C1 segment of cervical spinal cord (tissue), 14 donors: ENCODE measurements at places on chromosomes 12 and 14.
A peak's percentile ranks its signal among the peaks of the same experiment; 100 is the strongest.

GRCh38 chr12:40099423-40099853 is 6.4 kb downstream of the SLC2A13 start:
- DNase-seq, result no peak

DNA sequence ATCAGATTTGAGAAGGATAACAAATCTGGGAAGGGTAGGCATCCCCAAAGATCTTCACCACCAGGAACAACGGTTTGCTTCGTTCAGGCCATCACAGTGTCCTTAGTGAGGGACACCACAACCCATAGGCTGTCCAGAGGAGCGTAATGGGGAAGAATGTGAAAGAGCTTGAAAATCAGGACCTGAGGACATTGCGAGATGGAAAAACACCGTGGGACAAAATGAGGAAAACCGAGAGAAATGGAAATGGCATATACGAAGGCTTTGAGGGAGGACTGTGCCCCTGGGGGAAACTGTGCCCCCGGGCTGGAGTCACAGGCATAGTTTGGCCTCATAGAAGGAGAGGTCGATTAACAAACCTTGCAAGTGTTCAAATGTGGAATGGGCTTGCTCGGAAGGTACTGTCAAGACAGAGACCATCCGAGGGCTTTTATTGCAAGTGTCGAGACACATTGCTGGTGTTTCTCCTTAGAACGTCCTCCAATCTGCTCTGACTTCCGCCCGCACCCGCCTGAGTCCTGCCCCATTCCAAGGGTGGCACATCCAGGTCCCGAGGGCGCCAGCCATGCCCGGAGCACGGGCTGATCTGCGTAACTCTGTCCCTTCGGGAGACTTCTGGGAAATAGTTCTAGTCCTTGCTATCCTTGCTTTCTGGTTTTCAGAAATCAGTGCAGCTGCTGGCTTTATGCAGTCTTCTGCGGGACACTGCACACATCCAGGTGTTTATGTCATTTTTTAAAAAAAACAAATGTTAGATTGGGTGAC is 885 bp upstream of the PALS1 start:
- peak; percentile 56 for DNase-seq

DNA sequence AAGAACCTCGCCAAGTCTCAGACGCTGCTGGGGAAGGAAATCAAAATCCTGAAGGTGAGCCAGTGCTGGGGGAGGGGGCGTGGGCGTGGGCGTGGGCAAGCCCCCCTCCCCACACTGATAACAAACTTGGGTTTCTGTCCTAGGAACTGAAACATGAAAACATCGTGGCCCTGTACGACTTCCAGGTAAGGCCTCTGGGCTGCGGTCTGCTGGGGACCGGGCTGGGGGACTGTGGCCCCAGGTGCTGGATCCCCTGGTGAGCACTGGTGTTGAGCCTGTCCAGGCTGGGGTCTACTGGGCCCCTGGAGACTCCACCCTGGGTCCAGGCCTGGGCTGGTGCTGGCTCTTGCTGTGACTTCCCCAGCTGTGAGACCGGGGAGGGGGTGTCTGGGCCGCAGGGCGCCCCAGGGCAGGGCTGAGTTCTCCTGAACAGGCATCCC is 1.2 kb downstream of the ULK1 start:
- no peak for DNase-seq

DNA sequence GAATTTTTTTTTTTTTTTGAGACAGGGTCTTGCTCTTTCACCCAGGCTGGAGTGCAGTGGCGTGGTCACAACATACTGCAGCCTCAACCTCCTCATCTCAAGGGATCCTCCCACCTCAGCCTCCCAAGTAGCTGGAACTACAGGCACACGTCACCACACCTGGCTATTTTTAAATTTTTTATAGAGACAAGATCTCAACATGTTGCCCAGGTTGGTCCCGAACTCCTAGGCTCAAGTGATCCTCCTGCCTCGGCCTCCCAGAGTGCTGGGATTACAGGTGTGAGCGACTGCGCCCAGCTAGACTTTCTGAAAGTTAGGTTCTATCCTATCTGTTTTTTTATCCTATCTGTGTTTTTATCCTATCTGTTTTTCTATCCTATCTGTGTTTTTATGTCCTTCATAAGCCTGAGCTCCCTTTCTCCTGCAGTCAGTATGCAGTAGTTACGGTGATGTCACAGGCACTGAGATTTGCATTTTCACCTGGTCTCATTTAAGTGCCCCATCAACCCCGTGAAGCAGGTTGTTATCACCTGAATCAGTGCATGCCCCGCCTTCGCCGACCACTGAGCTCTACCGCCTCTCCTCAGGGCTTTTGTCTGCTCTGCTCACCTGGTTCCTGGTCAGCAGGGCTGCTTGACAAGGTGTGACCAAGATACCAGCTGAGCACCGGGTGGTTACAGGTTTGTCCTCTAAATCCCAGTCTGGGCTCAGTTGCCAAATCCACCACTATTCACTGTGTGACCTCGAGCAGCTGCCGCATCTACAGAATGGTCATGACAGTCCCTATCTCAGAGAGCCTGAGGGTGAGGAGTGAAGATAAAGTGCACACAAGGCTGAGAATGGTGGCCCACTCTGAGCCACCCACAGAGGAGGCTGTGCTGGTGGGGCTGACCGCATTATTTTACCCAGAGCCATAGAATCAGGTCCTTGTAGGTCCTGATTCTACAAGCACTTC is 33.1 kb downstream of the SYNDIG1L start:
- no peak for DNase-seq

DNA sequence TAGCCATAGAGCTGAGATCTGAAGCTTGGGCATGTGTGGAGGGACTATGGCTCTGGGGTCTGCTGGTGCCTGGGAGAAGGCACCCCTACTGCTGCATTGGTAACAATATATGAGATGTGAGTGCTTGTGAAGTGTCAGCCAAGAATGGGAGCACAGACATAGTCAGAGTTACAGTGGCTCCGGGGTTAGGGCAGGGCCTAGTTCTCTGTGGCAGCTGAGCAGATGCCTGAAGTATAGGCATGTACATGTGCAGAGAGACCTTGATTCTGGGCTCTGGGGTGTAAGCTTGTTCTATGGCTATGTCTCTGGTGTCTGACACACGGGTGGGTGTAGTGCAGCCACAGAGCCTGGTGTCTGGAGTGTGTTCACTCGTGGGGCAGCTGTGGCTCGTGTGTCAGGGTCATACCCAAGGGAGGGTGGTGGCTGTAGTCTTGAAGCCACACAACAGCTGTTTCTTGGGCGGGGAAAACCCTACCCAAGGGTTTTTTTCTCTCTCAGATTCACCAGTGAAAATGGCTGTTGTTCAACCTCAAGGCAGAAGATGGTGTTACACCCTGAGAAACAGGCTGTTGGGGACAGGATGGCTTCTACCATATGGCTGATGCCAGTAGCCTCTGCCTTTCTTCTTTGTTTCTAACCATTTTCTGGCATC is 11.9 kb upstream of the TCL1A start:
- DNase-seq, result no peak

DNA sequence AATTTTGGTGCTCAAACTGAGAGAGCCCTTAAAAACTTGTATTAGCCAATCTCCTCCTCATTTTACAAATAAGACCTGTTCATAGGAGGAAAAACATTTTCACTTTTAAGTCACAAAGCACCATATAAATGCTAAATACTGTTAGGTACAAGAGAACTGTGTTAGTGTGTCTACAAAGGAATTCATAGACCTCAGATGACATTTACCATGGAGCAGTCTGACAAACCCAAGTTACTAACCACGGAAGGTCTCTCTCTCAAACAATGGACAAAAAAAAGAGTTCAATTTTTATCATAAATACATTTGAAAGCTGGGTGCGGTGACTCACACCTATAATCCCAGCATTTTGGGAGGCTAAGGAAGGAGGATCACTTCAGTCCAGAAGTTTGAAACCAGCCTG is 10.0 kb downstream of the SBNO1 start:
- no peak for DNase-seq

- no peak for DNase-seq
Observed at GRCh38 chr14:105082703-105083102, 17.5 kb upstream of the GPR132 start.
